Activated CD8-positive, alpha-beta memory T cell treated with anti-CD3 and anti-CD28 coated beads for 4 hours (primary cell): ENCODE measurements at places on chromosomes 6 and 20.

GRCh38 chr6:21538186-21538798 lies 55.3 kb upstream of the SOX4 start:
- no peak for DNase-seq

DNA sequence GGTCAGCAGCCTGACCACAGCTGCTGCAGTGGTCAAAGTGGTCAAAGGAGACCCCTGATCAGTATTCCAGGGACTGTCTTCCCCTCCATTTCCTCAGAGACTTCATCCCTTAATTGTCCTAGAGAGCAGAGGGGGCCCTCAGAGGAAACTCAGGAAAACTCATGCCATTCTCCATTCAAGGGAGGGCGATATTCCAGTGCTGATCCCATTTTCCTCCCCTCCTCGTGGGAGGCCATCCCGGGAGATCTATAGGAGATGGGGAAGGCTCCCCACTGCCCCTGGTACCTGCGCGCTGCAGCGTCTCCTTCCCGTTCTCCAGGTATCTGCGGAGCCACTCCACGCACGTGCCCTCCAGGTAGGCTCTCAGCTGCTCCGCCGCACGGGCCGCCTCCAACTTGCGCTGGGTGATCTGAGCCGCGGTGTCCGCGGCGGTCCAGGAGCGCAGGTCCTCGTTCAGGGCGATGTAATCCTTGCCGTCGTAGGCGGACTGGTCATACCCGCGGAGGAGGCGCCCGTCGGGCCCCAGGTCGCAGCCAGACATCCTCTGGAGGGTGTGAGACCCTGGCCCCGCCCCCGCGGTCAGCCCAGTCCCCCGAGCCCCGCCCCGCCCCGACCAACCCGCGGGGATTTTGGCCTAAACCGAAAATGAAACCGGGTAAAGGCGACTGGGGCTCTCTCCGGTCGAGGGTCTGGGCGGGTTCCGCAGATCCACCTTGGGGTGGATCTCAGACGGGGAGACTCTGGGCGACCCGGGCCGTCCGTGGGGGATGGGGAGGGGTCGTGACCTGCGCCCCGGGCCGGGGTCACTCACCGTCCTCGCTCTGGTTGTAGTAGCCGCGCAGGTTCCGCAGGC lies 878 bp downstream of the HLA-C start:
- DNase-seq = peak; percentile 59

DNA sequence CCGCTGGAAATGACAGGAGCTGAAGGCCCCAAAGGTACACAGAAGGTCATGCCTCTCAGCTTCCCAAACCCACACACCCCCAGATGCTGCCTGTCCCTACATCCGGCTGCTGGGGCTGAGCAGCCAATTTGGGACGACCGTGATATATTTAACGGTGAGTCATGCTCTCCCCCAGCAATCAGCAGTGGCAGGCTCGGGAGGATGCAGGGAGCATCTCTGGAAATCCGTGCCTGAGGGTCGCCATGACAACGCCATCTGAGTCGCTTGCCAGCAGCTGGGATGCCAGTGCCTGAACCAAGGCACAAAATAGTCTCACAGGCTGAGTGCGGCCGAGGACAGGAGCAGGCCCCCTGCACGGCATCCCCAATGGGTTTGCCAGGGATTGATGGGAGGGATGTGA lies 57.9 kb downstream of the KCNB1 start:
- no peak for DNase-seq

GRCh38 chr6:104682722-104683643 lies 176.7 kb downstream of the HACE1 start:
- peak; percentile 20 for DNase-seq

DNA sequence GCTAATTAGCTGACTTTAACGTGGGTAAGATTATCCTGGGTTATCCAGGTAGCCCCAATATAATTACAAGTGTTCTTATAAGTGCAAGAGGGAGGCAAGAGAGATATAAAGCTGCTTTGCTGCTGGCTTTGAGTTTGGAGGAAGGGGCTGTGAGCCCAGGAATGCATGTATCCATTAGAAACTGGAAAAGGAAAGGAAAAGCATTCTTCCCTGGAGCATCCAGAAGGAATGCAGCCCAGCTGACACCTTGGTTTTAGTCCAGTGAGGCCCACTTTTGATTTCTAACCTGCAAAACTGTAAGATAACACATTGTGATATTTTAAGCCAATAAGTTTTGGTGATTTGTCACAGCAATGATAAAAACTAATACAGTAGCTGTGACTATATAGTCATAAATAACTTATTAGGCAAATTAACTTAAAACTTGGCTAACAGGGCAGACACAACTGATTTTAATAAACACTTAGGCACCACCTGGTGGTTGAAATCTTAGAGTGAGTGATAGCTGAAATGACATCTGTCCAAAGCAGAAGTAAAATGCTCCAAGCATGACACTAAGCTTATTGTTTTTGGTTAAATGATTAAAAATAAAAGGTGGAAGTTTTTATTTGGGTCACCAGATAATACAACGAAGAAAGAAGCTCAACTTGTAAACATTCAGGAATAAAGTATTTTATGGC lies 35.6 kb downstream of the ADGRF4 start:
- no peak for DNase-seq

DNA sequence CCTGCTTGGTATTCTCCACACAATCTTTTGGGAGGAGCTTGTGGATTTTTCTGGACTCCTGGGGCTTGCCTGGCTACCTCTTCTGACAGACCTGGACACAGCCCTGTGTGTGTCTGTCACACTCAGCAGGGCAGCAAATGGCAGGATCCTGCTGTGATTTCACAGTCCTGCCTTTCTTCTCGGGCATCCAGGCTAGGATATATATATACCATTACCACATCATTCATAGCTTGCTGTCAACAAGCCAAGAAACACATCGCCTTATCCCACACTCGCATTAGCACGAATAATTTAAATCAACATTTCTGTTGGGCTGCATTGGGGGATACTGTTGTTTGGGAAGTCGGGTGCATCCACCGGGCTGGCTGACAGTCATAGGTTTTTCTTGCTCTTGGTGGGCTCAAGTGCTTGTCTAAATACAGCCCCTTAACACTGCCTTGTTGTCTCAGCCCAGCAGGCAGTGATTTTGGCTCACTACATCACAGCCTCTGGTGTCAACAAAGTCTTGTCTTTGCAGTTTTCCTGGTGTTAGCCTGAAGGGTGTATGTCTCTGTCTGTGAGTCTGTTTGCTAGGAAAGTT lies 154.9 kb upstream of the FERMT1 start:
- DNase-seq = no peak

- DNase-seq = no peak
These were observed 11.5 kb downstream of the DLL1 start for GRCh38 chr6:170279426-170279825.

- no peak for DNase-seq
These were observed 108.7 kb upstream of the SIRPA start for GRCh38 chr20:1786486-1786885.

DNA sequence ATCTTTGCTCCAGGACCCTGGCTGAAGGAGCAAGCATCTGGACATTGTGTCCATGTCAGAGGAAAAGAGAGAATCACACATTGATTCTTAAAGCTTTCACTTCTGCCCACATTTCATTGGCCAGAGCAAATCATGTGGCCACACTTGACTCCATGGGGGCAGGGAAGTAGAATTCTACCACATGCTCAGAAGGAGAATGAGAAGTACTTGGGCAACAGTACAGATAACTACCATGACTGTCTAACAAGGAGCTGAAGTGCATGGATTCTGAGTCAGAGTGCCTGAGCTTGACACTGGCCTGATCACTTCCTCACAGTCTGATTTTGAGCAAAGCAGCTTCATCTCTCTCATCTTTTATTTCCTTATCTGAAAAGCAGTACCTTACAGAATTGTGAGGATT lies 38.6 kb downstream of the GHRH start:
- DNase-seq = no peak

- no peak for DNase-seq
These were observed 212.9 kb downstream of the QKI start for GRCh38 chr6:163627274-163628062.

DNA sequence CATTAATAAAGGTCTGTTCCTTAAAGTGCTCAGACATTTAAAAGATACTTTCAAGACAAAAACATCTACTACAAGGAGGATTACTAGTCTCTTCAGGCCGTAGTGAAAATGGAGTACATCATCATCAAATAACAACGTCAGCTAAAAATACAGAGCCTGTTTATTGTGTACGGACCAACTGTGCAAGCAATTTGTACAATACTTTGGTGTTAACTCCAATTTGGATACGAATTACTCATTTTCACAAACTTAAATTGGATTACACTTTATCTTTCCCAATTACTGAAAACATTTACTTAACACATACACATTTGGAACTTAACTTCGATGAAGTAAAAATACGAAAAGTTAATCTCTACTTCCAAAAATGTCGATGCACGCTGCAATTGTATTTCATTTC lies 802 bp downstream of the CYP39A1 start:
- DNase-seq = no peak

DNA sequence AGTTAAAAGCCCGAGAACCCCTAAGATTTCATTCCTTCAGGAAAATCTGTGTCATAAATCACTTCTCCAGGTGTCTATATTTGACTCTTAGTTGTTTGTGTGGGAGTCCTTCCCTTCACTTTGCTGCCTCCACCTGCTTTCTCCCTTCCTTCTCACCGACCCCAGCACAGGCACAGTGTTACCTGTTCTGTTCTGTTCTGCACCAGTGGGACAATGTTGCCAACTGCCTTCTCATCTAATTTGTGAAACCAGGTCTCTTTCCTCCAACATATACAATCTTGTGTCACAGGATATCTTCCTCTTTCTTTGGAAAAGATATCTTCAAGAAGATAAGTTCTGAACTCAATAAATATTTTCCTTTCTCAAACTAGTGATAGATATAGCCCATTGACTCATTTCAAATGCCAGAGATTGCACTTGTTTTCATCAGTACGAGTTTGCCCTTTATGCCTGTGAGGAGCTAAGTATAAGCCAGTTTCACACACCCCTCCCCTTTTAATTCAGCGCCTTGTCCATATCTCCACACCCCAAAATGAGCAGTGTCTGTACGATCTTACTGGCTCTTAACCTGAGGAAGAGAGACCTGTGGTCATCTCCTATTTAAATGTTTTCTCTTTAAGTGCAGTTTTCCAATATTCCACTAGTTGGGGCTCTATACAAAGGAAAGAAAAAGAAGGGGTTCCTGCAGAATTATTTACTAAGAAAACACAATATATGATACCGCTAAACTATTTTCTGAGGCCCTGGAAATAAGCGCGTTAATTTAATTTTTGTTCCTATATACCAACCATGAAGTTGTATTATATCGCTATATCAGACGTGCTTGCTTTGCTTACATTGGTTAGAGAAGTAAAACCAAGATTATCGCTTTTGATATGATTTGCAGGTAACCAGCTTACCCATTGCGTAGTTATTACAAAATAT lies 81.6 kb upstream of the PREP start:
- DNase-seq = no peak

DNA sequence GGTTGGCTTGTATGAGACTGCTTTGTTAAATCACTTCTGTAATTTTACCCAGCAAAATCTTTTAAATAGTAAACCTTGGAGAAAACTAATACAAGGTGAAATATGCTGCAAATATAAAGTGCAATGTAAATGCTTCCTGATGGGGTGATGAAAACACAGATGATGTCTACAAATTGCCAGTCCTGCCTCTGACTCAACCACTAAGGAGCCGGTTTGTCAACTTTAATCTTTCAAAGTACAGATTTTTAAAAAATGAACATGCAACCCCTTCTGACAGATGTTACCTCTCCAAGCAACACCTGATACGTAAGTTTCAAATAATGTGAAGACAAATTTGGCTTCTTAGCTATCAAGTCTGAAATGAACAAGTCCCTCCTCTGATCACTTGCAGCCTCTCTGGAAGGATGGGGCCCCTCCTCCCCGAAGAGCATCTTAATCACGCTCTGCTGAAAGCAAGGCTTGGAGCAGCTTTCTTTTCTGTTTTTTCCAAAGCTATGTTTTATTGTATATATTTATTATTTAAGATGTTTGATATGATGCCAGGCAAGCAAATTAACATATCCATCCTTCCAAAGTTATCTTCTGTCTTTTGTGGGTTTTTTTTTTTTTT lies 196.0 kb downstream of the MYLK4 start:
- DNase-seq = no peak

DNA sequence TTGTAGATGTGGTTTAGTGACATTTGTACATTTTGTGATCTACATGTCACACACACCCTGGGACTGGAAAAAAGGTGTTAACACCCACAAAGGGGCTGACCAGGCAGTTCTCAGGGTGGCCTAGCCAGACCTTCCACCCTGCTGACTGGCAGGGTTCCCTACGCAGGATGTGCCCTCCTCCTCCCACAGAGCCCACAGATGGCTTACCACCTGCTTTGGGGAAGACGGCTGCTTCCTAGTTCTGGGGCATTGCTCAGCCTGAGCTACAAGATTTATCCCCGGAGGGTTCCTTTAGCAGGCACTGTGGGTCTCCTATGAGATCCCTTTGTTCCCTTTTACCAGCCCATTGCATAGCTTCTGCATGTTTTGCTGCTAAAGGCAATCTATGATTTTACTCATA lies 35.1 kb downstream of the SNAP25 start:
- no peak for DNase-seq

DNA sequence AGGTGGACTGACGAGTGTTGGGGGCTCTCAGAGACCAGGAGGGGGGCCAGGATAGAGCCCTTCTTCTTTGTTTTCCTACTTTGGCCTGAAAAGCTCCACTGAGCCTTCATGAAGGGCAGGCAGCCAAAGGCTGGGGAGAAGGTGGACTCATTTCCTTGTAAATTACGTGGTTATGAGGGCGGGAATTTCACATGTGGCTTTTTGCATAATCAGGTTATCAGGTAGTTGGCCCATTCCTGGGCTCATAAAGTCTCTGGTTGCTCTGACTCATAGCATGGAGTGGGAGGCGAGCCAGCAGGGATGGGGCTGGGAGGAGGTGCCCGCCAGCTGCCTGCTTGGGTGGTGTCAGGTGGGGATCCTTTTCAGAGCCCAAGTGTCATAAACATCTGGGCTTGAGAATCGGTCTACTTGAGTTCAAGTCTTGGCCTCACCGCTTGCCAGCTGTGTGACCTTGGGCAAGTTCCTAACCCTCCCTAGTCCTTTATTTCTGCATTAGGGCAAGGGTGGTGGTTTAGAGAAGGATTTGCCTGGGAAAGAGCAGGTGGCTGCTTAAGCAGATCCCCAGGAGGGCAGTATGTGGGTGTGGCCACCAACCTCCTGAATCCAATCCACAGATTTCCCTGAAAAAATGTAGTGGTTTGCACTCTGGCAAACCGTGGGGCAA lies 26.5 kb upstream of the RNF24 start:
- no peak for DNase-seq

GRCh38 chr6:142566628-142567396 lies 265.0 kb downstream of the ADGRG6 start:
- no peak for DNase-seq

- DNase-seq = no peak
These were observed 152.4 kb downstream of the THBS2 start for GRCh38 chr6:169101036-169101805.

GRCh38 chr6:143539734-143540133 lies 28.2 kb upstream of the FUCA2 start:
- no peak for DNase-seq

GRCh38 chr20:7792150-7792869 lies 147.9 kb downstream of the HAO1 start:
- no peak for DNase-seq
